ENCODE measurements at places on chromosomes 7 and 10. TPM values are rescaled to one million over a fixed set of nuclear protein-coding genes. Genes with fewer than 3 reads are reported as not detected.

Gene PODXL
- 40.2 TPM for total RNA-seq

DNA sequence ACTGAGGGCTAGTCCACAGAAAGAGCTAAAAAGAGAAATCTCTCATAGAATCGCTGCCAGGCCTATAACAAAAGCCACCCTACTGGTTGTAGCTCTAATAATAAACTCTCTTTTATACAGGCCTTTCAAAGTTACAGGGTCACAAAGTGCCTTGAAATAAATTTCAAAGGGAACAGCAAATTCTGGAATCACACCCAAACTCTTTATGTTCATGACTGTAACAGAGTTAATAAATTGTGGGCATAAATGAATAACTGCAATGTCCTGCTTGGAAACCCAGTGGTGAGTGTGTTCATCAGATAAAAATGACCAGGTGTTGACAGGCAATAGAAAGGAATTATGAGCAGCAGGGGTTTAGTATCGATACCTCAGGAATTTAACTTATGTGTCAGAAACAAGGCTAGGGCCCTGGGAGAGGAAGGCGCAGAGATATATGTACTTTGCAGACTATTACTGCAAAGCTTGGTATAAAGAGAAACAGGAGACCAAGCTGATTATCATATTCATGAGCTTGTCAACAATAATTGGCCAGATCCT, 9.3 kb downstream of the CDC14C start:
- DNase-seq = no peak

Gene DLX5
- total RNA-seq = 0.50 TPM

GRCh38 chr7:508461-509170, 11.0 kb downstream of the PDGFA start:
- DNase-seq = no peak

- DNase-seq = no peak
Observed at GRCh38 chr7:155574556-155575290, 28.4 kb upstream of the CNPY1 start.

Gene STEAP1
- 1.1 TPM for total RNA-seq

Gene LCOR
- total RNA-seq = 25.0 TPM

- DNase-seq = no peak
Observed at GRCh38 chr10:64090865-64091264, 569.7 kb downstream of the REEP3 start.

- DNase-seq = no peak
Observed at GRCh38 chr7:94284104-94284503, 110.6 kb upstream of the COL1A2 start.

- DNase-seq = no peak
Observed at GRCh38 chr10:85558533-85558932, 808.1 kb downstream of the GRID1 start.

GRCh38 chr7:147400221-147400689, 1190.3 kb upstream of the C7orf33 start:
- DNase-seq = no peak

Gene SH2D4B
- 0.20 TPM for total RNA-seq

DNA sequence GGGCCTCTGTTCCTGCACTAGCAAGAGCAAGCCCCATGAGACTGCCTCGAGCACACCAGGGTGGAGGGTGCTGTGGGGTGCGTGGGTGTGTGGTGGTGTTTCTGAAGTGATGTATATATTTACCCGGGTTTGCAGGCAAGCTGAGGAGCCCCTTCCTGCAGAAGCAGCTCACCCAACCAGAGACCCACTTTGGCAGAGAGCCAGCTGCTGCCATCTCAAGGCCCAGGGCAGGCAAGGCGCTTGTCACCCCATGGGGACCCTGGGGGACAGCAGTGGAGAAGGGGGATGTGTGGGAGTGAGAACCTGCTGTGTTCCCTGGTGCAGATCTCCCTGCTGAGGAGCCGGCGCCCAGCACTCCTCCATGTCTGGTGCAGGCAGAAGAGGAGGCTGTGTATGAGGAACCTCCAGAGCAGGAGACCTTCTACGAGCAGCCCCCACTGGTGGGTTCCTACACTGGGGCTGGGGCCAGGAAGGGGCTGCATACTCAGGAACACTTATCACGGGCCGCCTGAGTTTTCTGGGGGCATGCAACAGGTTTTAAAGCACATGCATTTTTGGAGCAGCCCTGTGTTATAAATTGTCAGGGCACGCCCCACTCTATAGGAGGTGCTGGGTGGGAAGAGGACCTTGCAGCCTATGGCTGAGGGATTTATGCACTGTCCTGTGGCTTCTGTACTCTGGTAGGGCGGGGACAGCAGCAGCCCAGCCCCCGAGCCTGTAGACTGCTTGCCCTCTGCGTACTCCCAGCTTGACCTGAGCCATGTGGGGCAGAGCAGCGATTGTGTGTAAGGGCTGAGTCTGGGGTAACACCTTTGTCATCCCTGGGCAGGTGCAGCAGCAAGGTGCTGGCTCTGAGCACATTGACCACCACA, 5.9 kb downstream of the PGAM2 start:
- no peak for DNase-seq

Gene LIPF
- not detected for total RNA-seq

DNA sequence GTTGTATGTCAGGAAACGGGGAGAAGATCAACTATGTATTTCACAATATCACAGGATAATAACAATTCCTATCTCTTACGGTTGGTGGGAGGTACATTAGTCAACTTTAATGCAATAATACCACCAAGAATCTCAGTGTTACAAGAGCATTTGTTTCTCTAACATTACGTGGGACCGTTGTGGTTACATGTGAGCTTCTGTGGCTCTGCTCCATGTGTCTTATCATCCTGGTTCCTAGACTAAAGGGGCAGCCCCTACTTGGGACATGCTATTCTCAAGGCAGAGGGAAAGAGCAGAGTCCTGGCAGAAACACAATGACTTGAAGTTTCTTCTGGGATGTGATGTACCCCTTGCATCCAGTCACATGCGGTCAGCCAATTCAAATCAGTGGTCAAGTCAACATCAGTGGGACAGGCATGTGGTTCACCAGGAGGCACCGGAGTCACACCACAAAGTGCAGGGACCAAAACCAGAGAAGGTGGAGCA, 2.5 kb upstream of the ZNF22 start:
- no peak for DNase-seq

GRCh38 chr7:44755698-44756627, 7.3 kb downstream of the ZMIZ2 start:
- no peak for DNase-seq

Gene CRYGN
- 1.4 TPM for total RNA-seq

Gene GDF2
- not detected for total RNA-seq

Gene OR2A12
- not detected for total RNA-seq

DNA sequence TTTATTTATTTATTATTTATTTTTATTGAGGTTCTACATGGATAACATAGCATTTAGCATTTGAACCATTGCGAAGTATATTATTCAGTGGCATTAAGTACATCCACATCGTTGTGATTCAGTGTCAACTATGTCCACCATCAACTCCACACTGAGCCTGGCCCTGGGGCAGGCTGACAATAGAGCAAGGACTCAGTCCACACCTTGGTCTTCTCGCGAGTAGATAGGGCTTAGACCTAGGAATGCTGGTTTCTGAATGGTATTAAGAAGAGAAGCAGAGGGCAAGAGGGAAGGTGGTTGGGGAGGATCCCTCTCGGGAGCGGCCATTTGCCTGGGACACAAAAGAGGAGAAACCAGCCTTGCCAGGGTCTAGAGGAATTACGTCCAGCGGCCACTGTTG, 599.2 kb upstream of the MGMT start:
- no peak for DNase-seq

- no peak for DNase-seq
Observed at GRCh38 chr10:76440426-76440825, 1009.0 kb downstream of the LRMDA start.

GRCh38 chr7:36949711-36950600, 225.7 kb upstream of the AOAH start:
- no peak for DNase-seq

- no peak for DNase-seq
Observed at GRCh38 chr10:132937861-132938260, 4.5 kb downstream of the CFAP46 start.

DNA sequence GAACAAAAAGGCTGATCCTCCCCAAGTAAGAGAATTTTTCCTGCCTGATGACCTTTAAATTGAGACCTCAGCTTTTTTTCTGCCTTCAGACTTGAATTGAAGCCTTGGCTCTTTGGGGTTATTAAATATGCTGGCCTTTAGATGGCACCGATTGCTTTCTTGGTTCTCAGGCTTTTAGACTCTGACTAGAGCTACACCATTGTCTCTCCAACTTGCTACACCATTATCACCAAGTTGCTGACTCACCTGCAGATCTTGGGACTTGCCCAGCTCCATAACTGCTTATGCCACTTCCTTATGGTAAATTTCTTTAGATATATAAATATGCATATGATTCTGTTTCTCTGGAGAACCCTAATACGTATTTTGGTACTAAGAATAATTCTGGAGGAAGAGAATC, 3.1 kb upstream of the ABCA13 start:
- no peak for DNase-seq

DNA sequence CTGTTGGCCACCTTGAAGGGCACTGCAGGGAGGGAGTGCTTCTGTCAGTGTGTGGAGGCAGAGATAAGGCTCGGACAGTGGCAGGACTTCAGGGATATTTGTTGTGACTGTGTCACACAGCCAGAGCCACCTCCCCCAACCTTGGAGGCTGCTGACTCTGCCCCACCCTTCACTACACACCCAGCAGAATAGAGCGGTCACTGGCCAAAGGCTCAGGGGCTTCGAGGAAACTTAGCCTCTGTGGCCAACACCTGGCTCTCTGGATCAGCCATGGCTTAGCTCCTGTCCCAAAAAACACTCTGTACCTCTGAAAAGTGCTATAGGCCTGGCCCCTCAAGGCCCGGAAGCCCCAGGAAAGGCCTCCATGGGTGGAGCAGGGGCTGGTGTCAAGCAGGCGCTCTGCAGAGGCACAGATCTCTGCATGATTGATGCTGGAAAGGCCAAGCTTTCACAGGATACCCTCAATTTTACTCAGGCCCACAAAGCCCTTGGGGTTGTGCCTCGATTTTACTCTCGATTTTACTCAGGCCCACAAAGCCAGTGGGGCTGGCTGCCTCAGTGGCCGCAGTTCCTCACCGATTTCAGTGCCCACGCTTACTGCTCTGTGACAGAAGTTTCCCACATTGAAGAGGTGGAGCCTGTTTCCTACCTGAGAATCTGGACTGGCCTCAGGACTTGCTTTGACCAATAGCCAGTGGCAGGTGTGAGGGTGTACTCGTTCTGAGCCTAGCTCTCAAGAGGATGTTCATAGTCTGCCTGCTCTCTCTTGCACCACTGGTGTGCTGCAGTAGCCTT, 113.2 kb upstream of the GPR26 start:
- no peak for DNase-seq

DNA sequence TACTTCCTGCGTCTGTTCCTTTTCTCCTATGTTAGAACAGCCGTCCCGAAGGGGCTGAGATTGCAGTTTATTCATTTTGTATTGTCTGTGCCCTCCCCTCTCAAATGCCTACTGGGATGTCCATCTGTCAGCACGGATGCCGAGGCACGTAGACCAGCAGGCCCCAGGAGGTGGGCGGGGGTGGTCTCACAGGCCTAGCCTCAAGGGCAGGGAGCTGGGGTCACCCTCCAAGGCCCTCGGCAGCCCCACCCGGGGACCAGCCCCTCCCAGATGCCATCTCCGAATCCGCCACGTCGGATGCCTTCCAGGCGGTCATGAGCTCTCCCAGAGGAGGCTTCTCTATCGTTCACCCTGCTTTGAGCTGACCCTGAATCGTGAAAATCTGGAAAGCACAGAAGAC, 59.7 kb downstream of the ELFN1 start:
- no peak for DNase-seq

DNA sequence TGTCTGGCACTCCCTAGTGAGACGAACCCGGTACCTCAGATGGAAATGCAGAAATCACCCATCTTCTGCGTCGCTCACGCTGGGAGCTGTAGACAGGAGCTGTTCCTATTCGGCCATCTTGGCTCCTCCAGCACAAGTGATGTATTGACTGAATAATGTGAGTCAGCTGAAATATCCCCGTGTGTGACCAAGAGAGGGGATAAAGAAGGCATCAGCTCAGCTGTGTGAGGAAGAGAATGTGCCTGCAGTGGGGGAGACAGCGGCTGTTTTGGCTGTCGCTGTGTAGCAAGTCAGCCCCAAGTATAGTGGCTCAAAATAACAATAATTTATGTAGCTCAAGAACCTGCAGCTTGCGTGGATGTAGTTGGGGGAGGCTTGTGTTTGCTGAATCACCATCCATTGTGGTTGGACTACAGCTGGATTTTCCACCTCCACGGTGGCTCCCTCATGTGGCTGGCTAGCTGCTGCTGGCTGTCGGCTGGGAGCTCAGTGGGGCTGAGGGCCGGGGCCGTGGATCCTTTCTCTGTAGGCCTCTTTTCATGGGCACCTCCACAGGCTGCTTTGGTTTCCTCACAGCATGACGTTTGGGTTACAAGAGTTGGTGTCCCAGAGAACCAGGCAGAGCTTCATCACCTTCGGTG, 434.5 kb downstream of the CCSER2 start:
- no peak for DNase-seq

GRCh38 chr7:2729031-2729892, 41.3 kb downstream of the AMZ1 start:
- DNase-seq = no peak

GRCh38 chr7:110521357-110521911, 569.5 kb upstream of the LRRN3 start:
- no peak for DNase-seq

Gene WIPF3
- 5.2 TPM for total RNA-seq

DNA sequence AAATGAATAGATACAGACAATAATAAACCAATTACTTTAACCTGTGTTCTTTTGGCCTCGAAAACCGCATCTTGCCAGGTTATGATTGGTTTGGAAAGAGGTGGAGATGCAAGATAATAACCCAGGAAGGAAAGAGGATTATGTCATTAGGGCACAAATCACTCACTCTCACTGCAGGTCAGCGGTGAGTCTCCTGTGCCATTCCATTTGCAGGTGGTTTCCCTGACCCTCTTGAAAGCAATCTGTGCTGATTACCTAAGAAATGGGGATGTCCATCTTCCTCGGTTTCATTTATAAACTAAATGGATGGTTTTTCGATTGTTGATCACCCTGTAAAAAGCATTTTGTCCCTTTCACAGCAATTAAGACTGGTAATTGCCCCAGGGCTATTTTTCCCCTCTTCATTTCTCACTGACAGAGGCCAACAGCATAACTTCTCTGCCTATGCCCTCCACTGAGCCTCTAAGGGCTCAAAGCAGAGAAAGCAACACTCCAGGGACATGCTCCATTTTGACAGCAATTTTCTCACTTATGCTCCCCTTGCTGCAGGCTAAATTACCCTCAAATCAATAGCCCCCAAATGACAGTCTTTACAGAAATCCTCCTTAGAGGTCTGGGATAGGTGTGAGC, 257.5 kb downstream of the IPMK start:
- DNase-seq = no peak
